ENCODE measurements at places on chromosomes 5 and 9.

DNA sequence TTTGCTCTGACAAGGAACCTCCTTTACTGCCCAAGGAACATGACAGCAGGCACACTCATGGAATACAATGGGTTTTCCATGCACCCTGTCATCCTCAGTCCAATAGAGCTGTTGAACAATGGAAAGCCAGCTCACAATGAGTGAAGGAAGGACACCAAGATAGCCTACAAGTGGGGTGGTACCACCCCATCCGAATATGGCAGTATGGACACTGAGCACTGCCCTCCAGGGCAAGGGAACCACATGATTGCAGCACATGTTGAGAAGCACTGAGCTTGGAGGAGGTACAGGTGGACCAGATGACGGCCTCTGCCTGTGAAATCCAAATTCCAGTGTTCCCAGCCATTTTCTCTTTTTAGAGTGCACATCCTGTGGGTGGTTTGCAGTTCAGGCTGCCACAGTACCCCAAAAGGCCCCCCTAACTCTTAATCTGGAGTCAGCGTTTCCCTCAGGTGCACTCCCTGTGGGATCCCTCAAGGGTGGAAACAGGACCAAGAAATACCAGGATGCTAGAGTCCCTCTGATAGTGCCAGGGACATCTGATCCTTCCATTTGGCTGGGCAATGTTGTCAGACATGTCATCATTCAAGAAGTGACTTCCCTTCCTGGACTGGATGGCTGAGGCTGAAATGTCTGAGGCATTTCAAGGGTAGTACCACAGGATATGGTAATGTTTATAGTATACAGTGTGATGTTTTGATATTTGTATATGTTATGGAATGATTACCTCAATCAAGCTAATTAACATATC lies 48.9 kb downstream of the SMC2 start:
- no peak for DNase-seq

DNA sequence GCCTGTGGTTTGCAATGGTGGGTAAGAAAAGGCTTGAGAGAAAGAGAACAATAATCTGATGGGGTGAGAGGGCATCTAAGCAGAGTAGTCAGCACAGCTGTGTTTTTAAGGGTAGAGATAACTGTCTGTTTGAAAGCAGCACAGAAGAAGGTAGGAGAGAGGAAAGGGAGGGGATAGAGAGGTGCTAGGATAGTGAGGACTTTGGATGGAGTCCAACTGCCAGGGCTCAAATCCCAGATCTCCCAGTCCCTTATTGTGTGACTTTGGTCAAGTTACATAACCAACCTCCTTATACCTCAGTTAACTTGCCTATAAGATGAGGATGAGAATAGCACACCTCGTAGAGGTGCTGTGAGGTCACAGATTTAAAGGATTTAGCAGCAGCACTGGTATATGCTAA lies 55.6 kb downstream of the GPR21 start:
- no peak for DNase-seq

GRCh38 chr5:1501372-1502045 lies 22.3 kb downstream of the LPCAT1 start:
- no peak for DNase-seq

DNA sequence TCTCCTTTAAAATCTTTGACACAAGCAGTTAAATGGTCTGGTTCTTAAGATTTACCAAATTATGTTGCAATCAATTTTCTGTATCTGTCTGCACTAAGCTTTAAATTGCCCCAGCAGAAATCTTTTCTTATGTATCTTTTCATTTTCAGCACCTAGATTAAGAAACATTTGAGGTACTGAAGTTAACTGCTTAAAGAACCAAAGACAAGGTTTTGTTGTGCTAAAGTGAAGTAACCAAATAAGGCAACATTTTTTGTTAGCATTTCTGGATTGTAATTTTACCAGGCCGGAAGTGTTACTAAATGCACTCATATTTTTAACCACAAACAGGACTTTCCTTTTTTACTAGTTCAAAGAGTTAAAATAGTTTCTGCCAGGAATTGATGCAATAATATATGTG lies 24.1 kb upstream of the MTAP start:
- DNase-seq, result no peak

GRCh38 chr9:21862871-21863270 lies 60.4 kb downstream of the MTAP start:
- DNase-seq, result no peak

GRCh38 chr5:142484821-142485387 lies 160.1 kb upstream of the SPRY4 start:
- DNase-seq, result no peak

DNA sequence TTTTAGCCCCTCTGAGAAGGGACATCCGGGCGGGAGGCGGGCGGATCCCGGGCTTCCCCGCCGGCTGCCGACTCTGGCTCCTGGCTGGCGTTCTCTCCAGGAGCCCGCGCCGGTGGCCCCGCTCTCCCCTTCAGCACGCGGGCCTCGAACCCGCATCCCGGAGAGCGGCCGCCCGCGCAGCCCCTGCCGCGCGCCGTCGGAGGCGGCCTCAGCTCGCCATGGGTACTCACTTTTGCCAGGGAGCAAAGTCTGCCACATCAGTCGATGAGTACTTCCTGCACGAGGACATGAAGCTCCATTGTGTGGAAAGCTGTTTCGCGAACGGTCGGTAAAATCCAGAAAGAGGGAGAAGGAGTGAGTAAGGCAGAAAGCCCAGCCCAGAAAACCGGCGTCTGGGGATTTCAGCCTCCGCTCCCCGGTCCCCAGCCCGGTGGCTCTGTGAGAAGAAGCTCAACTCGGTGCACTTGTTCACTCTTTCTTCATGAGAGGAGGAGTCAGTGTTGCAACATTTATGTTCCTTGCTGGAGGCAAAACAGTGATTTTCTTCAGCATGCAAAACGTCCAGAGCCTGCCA lies at the start of gene PRLR:
Gene PRLR (minus strand): TSS at position 450 of the 574 bp plus-strand sequence. CDS start 140,867 bp downstream, outside the sequence.
- no peak for DNase-seq

- DNase-seq, result no peak
Observed at GRCh38 chr9:100486479-100487176, 13.7 kb downstream of the TMEFF1 start.

GRCh38 chr5:113195251-113195650 lies 218.7 kb downstream of the DCP2 start:
- no peak for DNase-seq

DNA sequence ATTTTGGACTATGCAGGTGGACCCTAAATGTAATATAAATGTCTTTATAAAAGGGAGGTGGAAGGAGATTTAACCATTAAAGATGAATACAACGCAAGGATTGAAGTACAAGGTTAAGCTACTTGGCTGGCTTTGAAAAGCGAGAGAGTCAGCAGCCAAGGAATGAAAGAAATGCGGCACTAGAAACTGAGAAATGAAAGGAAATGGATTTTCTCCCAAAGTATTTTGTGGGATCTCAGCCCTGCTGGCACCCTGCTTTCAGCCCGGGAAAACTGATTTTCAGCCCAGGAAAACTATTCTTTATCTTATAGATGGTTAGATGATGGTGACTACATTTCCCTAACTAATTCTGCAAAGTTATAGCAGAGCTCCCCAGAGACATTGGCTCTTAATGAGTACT lies 1349.6 kb upstream of the C9orf72 start:
- no peak for DNase-seq

- DNase-seq, result peak; percentile 17
Observed at GRCh38 chr9:133861086-133861485, 122.9 kb upstream of the SARDH start.

GRCh38 chr5:42522783-42523182 lies 99.5 kb downstream of the GHR start:
- no peak for DNase-seq

GRCh38 chr9:137188086-137188489 lies 272 bp downstream of the ANAPC2 start:
- no peak for DNase-seq

GRCh38 chr5:118506217-118506852 lies 482.0 kb downstream of the DTWD2 start:
- no peak for DNase-seq

DNA sequence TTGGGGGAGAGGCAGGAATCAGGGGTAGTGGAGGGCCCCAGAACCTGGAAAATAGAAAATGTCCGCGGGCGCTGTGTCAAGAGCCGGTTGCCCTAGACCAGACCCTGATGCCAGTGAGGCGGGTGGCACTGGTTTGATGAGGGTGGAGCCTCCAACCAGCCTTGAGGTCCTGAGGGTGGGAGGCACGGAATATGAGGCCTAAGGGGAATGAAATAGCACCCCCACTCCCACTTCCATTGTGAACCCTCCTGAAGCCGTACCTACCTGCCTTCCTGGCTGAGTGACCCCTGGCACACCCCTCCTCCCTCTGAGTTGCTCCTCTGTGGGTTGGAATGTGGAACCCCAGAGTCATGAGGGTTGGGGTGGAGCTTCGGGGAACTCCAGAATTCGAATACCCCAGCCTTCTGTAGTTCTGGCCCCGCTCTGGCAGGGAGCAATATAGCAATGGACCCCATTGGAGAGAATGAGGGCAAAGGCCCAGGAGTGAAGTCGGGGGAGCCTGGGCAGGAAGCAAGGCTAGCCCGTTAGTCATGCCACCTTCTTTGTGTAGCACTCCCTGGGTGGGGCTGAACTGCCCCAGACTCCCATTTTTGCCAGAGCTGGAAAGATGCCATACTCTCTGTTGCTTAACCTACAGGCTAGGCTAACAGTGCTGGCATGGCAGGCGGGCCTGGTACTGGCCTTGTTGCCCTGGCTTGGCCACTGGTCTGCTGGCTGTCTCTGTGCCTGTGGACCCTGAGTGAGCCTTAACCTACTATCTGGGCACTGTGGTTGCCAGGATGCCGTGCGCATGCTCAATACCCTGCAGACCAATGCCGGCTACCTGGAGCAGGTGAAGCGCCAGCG lies 1.0 kb downstream of the FPGS start:
- no peak for DNase-seq

DNA sequence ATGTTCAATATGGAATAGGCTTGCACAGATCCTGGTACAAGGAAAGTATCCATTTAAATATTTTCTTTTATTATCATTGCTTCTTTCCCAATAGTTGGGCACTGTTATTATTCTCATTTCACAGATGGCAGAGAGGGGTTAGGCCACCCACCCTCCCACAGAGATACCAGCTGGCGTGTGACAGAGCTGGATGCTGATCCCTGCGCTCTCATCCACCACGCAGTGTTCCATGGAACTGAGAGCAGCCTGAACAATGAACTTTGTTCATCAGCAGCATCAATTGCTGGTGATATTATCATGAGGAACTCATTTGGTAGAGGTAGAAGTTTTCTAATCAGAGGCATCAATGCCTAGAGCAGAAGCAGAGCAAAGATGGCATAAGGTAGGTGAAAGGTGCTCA lies 227.9 kb downstream of the ESM1 start:
- no peak for DNase-seq

DNA sequence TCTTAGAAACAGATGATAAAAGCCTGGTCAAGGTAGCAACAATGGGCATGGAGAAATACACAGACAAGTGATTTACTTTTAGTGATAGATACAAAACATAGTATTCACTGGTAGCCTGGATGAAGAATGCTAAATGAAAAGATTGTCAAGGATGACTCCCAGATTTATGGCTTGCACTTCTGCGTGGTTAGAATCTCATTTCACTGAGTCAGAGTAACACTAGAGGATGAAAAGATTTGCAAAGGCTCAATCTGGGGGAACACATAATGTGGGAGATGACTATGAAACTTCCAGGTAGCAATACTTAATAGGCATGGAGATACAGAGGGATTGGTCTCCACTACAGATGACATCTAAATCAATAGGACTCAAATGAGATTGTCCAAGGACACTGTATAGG lies 38.4 kb downstream of the AGTPBP1 start:
- DNase-seq, result no peak

- no peak for DNase-seq
Observed at GRCh38 chr9:137088121-137088520, 1.3 kb downstream of the MAN1B1 start.

GRCh38 chr5:149643781-149644180 lies 62.5 kb downstream of the ARHGEF37 start:
- no peak for DNase-seq

DNA sequence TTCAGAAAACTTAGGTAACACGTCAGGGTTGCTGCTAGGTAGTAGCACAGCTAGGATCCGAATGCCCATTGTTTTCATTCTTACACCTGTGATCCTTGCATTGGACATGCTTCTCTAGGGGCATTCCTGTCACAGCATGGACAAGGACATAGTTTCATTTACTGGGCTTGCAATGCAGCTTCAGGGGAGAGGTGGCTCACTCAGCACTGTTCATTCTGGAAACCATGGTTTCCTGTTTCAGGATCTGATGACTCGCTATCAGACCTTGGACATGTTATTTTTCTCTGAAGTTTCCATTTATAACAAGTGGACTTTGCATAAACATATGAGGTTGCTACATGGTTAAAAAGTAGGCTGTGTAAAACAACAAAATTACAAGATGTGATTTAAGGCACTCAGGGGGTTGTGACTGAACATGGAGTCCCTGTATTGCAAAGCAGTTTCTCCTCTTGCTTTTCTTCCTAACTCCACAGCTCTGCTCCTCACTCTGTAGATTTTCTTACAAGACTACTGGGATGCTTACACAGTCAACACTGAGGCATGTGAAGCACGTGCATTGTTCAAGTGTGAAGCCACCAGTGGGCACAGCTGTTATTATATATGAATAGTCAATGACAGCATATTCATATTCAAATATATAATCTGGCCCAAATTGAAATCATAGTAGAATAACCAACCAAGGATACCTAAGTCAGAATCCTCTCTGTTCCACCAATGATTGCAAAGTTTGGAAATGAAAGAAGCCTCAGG lies 66.1 kb upstream of the STK32A start:
- DNase-seq, result no peak

DNA sequence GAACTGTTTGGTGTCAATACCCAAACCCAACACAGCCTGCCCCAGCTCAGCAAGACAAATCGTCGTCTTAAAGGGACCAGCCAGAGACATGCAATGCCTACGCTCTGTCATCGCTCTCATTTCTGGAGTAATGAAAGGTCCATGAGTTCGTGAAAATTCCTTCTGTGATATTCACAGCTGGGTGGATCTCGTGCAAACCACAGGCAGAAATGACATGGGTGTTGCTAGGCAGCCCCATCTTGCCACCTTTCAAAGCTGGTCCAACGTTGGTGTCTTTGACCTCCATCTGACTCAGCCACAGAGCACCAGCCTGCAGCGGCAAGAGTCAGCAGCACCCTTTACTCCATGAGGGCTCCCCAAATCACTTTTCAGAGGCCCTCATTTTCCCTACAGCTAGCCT lies 215.3 kb downstream of the SLIT3 start:
- DNase-seq, result no peak

GRCh38 chr5:159386028-159386711 lies 55.9 kb upstream of the IL12B start:
- no peak for DNase-seq

DNA sequence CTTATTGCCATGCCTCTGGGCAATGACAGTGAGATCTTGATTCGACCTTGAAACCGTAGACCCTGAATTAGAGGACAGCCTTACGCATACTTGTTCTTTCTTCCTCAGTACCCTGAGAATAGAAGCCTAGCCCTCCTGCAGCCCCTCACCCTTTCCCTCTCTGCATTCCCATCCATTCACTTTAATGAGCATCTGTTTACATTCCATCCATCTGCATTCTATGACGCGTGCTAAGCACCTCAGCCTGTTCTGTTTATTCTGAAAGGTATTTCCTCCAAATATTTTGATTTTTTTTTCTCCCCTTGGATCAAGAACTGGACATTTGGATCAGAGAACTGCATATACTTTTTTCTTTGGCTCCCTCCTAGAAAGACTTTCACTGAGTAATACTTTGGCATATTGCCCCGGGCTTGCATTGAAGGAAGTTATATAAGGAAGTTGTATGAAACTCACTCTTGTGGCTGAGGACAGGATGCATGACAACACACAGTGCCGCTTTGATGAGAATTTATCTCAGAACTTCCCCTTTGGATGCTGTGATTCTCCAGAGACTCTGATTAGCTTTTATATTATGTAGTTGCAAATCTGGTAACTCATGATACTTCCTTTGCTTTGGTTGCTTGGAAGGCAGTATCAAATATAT lies 15.7 kb downstream of the TMEM8B start:
- DNase-seq, result peak; percentile 15

- DNase-seq, result no peak
Observed at GRCh38 chr9:125425170-125425897, 163.7 kb downstream of the GAPVD1 start.

All from erythroblast (primary cell).